Left renal cortex interstitium (tissue), 4 donors: ENCODE measurements at places on chromosomes 3 and 15.
A peak's percentile ranks its signal among the peaks of the same experiment; 100 is the strongest.

- no peak for DNase-seq
These were observed 187.4 kb downstream of the FOXP1 start for GRCh38 chr3:71395927-71396695.

DNA sequence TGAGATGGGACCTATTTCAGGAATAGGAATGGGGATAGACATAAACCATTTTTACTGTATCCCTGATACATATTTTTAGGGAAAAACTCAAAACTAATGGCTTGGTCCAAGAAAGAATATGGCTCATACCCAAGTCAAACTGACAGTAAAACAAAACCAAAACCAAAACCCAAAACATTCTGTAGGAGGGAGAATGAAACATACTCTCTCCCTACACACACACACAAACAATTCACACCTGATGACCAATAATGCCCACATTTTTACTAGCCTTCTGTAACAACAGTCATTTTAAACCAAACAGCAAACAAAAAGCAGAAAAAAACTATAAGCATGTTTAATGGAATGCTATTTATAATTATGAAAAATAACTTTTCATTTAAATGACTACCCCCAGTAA is 74.9 kb downstream of the NBEAL2 start:
- no peak for DNase-seq

- DNase-seq, result no peak
These were observed 48.7 kb downstream of the KLHL6 start for GRCh38 chr3:183506674-183507320.

- no peak for DNase-seq
These were observed 8.1 kb upstream of the DLG1 start for GRCh38 chr3:197306374-197307086.

DNA sequence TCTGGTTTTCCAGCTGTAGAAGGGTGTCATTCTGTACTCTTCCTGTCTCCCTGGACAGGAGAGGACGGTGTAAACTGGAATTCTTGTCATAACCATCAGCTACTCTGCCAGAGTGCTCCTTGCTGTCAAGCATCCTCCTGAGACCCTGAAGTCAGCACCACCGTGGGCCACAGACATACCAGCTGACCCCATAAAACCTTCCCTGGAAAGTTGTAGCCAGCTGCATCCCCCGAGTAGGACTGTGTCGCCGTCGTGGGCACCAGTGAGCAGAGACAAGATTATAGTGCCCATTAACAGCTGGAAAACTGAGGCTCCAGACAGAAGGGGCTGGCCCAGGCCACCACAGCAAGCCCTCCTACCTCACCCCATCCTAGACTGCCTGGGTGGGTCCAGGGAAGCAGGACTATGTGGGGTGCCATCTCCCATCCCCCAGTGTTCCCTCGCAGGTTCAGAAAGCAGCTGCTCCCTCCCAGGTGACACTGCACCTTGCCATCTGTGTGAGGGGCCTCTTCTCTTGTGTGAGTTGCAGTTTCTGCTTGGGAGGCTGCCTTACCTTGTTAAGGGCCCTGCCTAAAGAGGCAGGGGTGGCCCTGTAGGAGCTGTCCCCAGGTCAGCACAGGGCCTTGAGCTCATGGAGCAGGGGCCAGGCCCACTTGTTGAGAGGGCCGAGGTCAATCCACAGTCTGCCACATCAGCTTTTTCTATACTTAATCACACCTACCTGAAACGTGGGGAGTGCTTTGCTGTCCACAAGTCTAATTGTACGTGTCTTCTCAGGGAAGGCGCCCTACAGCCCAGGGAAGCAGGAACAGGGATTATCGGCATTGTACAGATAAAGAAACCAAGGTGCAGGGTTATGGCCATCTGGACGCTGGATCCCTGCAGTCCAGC is 191.9 kb upstream of the LINGO1 start:
- no peak for DNase-seq

GRCh38 chr3:59245859-59246501 is 196.2 kb upstream of the CFAP20DC start:
- peak; percentile 66 for DNase-seq

GRCh38 chr3:188133646-188134045 is 20.3 kb upstream of the LPP start:
- DNase-seq, result no peak

GRCh38 chr15:79122991-79123390 is 32.4 kb upstream of the RASGRF1 start:
- no peak for DNase-seq

DNA sequence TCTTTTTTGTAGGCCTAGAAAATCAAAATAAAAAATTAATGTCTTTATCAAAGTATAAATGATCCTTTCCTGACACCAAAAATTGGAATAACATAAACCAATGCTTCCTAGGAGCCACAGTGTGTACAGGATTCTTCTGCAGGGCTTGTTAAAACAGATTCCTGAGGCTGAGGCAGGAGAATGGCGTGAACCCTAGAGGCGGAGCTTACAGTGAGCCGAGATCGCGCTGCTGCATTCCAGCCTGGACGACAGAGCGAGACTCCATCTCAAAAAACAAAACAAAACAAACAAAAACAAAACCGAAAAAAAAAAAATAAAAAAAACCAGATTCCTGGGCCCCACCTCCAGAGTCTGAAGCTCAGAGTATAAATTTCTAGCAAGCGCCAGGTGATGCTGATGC is 78.0 kb downstream of the PEX5L start:
- no peak for DNase-seq

GRCh38 chr3:139204728-139205127 is 139.1 kb upstream of the MRPS22 start:
- DNase-seq, result no peak

DNA sequence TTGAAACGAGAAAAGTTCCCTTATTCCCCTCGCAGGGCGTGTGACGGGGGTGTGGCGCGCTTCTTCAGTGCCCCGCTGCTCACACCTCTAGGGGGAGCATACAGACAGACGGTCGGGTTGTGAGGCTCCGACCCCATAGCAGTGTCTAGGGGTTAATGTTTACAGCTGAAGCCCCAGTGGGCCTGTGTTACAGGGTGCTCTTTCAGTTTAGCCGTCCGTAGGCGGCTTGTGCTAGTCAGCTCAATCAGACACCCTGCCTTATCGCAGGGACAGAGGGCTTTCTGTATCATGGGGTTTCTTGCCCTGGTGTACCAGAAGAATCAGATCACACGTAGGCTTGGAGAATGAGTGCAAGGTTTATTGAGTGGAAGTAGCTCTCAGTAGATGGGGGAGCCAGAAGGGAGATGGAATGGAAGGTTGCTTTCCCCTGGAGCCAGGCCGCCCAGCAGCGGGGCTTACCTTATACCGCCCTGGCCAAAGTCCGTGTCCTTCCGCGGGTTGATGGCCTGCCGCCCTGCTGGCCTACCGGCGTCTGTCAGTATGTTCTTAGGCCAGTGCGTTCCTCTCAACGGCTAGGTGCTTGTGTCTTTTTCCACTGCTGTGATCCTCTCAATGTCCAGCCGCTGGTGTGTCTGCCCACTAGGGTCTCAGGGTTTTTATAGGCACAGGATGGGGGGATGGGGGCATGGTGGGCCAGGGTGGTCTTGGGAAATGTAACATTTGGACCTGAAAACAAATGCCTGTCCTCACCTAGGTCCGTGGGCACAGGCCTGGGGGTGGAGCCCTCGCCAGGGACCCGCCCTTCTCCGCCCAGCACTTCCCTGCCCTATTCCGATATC is 32.2 kb upstream of the ACP3 start:
- DNase-seq, result no peak

DNA sequence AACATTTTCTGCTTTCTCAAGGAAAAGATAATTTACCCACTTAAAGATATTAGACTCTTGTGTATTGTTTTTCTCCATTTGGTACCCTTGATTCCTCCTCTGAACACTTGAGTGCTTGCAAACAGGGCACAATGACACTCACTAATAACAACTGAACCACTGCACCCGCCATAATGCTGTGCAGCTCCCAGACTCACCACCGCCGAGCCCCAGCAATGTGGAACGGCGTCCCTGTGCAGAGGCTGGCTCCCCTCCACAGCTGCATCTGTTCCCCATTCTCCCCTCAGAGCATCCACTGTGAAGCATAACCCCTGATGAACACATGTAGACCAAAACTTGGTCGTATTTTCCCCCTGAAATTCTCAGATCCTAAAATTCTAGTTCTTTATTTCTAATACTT is 276.2 kb upstream of the PLSCR5 start:
- DNase-seq, result no peak

DNA sequence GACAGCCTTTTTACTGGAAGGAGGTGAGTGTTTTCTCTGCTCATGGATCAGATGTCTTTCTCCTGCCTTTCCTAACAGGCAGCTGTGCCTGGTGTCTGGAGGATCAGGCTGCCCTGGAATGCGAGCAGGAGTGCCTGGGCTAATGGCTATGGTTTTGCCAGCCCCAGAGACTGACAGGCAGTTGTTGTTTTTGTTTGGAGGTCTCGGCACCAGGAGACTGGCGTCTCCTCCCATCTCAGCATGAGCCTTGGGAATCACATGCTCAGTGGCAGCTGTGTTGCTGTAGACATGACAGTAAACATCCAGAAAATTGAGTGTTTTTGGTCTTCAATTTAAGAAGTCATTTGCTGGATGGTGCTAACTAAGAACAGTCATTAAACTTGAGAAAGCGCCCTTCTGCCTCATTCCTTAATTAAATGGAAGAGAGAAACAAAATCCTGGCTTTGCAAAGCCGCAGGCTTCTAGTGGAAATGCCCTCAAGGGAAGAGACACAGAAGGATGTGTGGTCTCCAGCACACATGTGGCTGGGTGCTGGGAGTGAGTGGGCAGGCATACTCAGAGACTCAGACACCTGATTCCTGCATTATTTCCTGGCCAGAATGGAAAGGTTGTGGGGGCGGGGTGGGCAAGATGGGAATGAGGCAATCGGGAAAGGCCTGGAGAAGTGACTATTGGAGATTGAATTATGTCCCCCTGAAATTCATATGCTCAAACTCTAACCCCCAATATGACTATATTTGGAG is 97.0 kb upstream of the NMNAT3 start:
- no peak for DNase-seq

GRCh38 chr15:99118258-99118632 is 13.4 kb downstream of the SYNM start:
- no peak for DNase-seq

DNA sequence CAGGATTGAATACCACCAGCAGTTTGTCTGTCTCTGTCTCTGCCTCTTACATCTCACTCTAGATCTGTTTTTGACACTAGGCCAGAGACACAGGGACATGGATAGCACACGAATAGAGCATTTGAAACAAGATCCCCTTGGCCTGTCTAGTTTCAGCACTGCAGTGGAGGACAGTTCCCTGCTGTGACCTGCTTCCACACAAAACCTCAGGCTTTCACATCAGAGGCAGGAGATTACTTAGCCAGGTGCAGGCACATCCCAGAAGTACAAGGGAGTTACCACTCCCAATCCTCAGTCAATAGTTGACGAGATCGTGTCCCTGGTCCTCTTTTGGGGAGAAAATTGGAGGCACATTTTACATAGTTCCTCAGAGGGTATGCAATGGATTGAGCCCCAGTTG is 34.0 kb upstream of the CCK start:
- DNase-seq, result peak; percentile 46

GRCh38 chr3:100027321-100027720 is 87.0 kb downstream of the FILIP1L start:
- DNase-seq, result no peak

DNA sequence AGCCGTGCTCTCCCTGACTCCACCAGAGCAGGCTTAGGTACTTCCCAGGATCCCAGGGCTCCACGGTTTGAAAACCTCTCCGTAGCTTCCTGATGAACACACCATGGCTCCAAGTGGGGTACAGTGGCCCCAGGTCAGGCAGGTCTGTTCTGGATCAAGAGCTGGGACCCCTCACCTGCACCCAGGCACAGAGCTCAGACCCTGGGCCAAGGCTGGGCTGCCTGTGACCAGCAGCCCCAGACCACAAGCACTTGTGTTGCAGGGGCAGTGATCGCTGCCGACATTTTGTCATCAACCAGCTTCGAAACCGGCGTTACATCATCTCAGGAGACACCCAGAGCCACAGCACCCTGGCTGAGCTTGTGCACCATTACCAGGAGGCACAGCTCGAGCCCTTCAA is 5.3 kb downstream of the SH2D7 start:
- no peak for DNase-seq

DNA sequence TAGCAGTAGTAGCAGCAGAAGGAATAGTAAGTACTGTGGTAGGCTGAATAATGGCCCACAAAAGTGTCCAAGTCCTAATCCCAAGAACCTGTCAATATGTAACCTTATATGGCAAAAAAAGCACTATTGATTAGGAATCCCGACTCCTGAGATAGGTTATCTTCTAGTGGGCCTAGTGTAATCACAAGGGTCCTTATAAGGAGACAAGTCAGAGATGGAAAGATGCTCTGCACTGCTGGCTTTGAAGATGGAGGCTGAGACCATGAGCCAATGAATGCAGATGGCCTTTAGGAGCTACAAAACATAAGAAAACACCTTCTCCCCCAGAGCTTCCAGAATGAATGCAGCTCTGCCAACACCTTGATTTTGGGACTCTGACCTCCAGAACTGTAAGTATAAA is 36.0 kb downstream of the TIPARP start:
- no peak for DNase-seq

DNA sequence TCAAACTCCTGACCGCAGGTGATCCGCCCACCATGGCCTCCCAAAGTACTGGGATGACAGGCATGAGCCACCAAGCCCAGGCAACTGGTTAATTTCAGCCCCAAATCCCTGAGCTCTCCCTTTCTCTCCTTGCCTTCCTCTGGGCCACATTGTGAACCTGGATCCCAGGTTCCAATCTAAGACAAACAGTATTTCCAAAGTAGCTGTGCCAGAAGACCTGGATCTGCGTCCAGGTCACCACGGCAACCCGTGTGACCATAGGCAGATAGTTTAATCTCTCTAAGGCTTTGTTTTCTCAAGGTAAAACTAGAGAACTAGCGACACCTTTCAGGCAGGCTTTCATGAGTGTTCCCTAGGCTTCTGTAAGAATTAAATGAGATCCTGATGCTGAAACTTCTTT is 5.9 kb upstream of the RBPMS2 start:
- DNase-seq, result no peak

- no peak for DNase-seq
These were observed 636.1 kb downstream of the MAGI1 start for GRCh38 chr3:65402597-65402996.

- no peak for DNase-seq
These were observed 6.1 kb downstream of the TBC1D21 start for GRCh38 chr15:73879426-73879825.

DNA sequence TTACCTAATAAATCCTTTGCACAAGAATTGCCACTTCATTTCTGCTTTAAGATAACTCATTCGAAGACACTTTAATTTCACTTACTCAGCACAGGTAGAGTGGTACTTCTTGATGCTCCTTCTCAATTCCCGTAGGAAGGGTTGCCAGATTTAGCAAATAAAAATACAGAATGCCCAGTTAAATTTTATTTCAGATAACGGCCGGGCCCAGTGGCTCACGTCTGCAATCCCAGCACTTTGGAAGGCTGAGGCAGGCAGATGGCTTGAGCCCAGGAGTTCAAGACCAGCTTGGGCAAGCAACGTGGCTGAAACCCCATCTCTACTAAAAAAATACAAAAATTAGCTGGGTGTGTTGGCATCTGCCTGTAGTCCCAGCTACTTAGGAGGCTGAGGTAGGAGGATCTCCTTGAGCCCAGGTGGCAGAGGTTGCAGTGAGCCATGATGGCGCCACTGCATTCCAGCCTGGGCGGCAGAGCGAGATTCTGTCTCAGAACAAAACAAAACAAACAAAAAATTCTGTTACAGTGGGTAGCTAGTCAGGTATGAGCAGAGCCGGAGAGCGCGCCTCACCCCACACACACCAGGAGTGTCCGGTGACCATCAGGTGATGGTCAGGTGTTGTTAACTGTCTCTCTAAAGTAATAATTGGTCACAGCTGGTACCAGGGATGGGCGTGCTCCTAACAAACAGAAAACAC is 92.8 kb downstream of the DNAH12 start:
- no peak for DNase-seq

- DNase-seq, result no peak
These were observed 217.6 kb downstream of the STT3B start for GRCh38 chr3:31750341-31750740.
